ENCODE measurements at places on chromosomes 5 and 9.

DNA sequence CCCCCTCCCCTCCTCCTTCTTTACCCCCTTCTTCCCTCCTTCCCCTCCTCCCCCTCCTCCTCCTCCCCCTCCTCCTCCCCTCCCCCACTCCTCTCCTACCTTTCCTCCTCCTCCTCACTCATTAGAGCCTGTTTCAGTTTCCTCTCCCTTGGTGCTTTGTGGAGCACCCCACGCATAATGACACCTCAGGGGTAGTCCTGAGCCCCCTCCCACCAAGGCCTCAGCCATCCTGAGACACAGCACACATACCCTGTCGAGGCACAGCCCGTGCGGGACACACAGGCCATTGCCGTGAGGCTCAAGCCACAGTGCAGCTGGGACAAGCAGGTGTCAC lies 35.4 kb downstream of the HK3 start:
- DNase-seq = no peak

GRCh38 chr9:130114741-130115140 lies 57.5 kb upstream of the NCS1 start:
- no peak for DNase-seq

DNA sequence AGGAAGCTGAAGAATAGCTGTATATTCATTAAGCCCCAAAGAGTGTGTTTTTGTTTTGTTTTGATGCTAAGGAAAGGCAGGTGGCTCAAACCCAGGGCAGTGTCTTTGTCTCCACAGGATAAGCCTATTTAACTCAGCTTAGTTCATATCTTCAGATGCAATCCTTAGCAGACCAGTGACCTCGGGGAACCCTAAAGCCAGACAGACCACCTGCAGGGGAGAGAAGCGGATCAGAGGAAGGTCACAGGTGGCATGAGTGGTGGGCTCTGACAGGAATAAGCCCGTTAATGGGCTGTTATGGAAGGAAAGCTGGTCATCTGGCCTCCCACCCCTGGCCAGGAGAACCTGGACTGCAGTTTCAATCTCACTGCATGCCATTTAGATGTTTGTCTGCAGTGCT lies 30.8 kb downstream of the TAS2R1 start:
- DNase-seq = no peak

- no peak for DNase-seq
Measured at GRCh38 chr5:38764937-38765391, 80.8 kb upstream of the OSMR start.

GRCh38 chr5:72920690-72921502 lies 34.9 kb upstream of the FCHO2 start:
- DNase-seq = peak; percentile 20

GRCh38 chr9:131237931-131238401 lies 38.3 kb downstream of the FAM78A start:
- DNase-seq = peak; percentile 96

DNA sequence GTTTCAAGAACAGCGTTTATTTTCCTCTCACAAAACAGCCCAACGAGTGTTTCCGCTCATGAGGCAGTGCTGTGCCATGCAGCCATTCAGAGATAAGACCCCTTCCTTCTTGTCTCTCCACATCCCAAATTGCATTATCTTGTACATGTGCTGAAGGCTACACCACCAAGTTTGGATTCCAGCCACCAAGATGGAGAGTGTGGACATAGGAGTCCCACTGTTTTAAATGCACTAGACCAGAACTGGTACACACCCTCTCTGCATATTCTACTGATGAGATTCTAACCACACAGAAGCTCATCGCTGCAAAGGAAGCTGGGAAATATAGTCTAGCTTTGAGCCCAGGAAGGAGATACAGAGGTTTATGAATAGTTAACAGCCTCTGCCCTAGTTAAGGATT lies 509.4 kb downstream of the NFIB start:
- no peak for DNase-seq

DNA sequence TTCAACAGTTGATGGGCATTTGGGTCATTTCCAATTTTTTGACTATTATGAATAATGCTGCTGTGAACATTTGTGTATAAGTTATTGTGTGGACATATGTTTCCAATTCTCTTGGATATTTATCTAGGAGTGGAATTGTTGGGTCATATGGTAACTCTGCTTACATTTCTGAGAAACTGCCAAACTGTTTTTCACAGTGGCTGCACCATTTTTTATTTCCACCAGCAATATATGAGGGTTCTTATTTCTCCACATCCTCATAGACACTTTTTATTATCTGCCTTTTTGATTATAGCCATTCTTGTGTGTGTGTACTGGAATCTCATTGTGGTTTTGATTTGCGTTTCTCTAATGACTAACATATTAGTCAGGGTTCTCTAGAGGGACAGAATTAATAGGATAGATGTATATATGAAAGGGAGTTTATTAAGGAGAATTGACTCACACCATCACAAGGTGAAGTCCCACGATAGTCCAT lies 14.7 kb upstream of the MED27 start:
- no peak for DNase-seq

DNA sequence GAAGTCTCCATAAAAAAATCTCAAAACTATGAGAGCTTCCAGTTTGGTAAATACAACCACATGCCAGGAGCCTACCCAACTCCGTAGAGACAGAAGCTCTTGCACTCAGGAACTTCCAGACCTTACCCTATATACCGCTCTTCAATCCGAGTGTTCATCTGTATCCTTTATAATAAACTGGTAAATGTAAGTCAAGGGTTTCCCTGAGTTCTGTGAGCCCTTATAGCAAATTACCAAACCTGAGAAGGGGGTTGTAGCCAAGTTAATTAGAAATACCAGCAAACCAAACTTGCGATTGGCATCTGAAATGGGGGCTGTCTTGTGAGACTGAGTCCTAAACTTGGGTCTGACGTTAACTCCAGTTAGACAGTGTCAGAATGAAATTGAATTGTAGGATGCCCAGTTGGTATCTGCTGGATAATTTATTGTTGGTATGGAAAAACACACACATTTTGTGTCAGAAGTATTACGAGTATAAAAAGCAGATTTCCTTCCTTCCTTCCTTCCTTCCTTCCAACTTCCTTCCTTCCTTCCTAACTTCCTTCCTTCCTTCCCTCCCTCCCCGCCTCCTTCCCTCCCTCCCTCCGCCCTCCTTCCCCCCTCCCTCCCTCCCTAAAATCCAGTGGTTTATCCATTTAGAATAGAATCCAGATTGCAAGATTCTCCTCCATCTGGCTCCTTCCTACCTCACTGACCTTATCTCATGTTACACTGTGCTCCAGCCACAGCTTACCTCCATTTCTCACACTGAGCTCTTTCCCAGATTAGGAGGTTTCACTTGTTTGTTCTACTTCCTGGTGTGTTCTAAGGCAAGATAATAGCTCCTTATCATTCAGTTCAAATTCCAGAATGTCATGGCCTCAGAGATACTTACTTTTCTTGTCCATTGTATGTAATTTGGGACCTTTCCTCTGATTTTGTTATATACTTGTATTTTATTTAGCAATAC lies 196.7 kb downstream of the WDR70 start:
- DNase-seq = no peak

DNA sequence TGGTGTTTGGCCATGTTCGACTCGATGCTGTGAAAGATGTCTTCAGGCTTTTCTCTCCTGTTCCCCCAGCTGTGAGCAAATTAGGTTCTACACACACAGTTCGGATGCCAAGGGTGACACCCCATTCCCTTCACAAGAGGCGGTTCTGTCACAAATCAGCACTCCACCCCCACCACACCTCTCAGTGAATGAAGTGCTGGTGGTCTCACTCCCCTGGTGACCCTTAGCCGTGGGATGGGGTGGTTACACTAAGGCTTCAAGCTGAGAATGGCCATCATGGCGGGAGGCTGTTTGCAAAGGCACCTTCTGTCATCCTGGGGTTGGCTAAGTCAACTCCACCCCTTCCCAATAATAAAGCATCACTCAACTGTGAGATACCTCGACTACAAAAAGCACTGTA lies 26.4 kb downstream of the AMBP start:
- no peak for DNase-seq

- DNase-seq = peak; percentile 63
Measured at GRCh38 chr5:141186897-141187512, at the start of gene PCDHB9. Gene PCDHB9, plus strand, starts transcription at chr5:141187161. Its CDS starts 158 bp downstream, at chr5:141187319.

GRCh38 chr9:130043654-130044623 lies 950 bp upstream of the FNBP1 start:
- DNase-seq = no peak

GRCh38 chr9:78144008-78144381 lies 91.9 kb upstream of the CEP78 start:
- no peak for DNase-seq

DNA sequence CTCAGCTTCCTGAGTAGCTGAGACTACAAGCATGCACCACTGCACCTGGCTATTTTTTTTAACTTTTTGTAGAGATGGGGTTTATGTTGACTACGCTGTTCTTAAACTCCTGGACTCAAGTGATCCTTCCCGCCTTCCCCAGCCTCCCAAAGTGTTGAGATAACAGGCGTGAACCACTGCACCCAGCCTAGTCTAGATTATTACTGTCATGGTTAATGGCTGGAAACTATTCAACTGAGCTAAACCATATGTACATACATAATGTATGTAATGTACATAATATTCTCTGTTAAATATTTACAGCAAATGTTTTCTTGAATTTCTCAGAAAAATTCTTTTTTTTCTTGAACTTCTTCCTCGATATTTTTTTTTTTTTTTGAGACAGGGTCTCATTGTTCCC lies 21.3 kb downstream of the PPP2CA start:
- DNase-seq = no peak

DNA sequence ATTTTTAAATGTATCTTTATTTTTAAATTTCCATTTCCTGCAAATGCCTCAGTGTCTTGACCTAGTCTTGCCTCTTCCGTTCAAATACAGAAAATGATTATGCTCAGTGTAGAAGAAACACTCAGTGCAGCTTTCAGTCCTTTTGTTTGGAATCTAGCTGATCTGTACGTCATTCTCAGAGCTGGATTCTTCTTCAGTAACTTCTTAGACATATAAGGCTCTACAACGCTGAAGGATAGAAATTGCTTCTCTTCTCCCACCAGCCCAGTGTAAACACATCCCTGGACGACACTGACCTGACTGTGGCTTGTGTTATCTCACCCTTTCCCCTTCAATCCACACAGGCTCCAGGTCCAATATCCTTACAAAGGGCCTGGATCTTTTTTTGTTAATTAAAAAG lies 3.2 kb upstream of the ALDH1B1 start:
- DNase-seq = no peak

All from activated CD4-positive, alpha-beta T cell treated with anti-CD3 and anti-CD28 coated beads, Interleukin-2, amount 10 ng/mL, durations not matched to agents 24 days and 14 days (primary cell).